Prostate gland (tissue), 2 donors: ENCODE measurements at places on chromosomes 13 and 19. TPM values are rescaled to one million over a fixed set of nuclear protein-coding genes. Genes with fewer than 3 reads are reported as not detected.

DNA sequence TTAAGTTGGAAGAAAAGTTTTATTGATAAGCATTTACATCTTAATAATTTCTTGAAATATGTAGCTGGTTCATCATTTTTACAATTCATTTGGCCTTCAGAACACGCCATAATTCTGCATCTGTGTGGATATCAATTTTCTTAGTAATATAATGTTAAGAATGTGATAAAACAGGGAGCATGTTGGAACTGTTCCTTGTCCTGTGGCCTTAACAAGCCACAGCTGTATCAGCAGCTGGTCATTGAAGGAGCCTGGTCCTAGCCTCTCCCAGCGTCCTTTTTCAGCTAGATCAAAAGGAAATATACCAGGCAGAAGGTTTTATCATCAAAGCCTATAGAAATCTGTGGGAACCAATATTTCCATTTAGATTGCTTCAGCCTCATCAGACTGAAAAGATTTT is 421.8 kb downstream of the SPRY2 start:
- no peak for DNase-seq

Gene RASAL3
- total RNA-seq: 2.8 TPM

DNA sequence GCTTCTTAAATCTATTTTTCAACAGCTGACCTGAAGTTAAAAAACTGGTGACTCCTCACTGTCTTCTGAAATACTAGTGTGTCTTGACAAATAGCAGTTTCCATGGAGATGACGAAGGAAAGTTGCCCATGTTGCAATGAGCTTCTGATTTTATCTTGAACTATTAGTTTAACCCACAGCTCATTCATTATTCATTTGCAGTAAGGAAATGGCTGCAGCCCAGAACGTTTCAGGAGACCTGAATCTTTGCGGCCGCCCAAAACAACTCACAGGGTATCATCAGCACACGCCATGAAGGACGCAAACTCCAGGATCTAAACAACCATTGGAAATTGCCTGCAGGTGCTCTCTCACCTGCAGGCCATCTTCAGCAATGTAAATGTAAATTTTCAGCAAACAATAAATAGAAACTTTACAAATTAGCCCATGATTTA is 142.5 kb downstream of the DCLK1 start:
- DNase-seq: no peak

Gene KIRREL2
- total RNA-seq: 1.2 TPM

DNA sequence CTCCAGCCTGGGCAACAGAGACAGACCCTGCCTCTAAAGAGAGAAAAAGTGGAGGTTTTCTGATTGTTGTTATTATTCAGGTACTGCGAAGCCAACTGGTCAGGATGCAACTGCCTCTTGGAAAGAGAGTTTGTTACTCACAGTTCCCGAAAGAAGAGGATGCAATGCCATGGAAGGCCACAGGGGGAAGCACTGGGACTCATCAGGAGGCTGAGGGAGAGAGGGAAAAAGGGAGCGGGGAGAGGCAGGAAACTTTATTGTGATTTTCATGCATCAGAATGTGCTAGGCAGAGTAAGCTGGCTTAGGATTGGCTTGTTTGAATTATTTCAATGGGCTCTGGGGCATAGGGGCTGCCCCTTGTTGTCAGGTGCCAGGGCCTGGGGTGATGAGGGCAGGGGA is 27.6 kb downstream of the MYO9B start:
- DNase-seq: no peak

GRCh38 chr13:40943073-40943472 is 76.0 kb downstream of the ELF1 start:
- DNase-seq: no peak

GRCh38 chr19:1752009-1752756 is 1.1 kb upstream of the ONECUT3 start:
- DNase-seq: no peak

DNA sequence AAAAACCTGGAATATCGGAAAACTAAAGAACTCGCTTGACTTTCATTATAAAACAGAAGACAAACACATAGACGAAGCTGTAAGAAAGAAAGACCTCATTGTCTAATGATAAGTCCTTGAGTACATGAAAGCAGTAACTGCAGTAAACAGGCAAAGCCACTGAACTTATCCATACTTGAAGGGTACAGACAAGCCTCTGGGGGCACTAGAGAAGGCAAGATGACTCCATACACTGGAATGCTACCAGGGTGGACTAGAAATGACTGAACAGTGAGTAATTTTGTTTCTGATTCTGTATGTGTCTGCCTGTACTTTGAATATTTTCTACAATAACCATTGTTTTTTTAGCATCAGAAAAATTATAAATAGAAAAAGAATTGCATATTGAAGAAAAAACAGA is 507.9 kb downstream of the UQCRFS1 start:
- DNase-seq: no peak

DNA sequence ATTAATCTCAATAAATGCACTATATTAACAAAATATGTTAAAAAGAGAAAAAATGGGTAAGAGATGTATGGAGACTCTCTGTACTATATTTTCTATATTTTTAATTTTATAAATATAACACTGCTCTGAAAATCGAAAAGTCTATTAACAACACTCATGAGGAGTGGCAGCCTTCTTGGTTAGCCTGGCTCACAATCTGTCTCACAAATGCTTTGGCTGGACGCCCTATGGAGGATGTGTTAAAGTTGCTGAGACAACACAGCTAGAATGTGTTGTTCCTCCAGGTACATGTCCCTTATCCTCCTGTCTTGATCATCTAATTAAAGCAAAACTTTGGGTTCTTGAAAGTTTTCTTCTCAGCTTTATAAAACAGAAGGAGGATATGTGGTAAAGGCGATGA is 396.6 kb upstream of the PCDH20 start:
- DNase-seq: no peak

GRCh38 chr19:10230173-10230860 is 814 bp downstream of the S1PR2 start:
- DNase-seq: no peak

- no peak for DNase-seq
Measured at GRCh38 chr19:38892841-38893240, 6.6 kb downstream of the SIRT2 start.

GRCh38 chr19:40585241-40585981 is 8.7 kb downstream of the SHKBP1 start:
- no peak for DNase-seq

DNA sequence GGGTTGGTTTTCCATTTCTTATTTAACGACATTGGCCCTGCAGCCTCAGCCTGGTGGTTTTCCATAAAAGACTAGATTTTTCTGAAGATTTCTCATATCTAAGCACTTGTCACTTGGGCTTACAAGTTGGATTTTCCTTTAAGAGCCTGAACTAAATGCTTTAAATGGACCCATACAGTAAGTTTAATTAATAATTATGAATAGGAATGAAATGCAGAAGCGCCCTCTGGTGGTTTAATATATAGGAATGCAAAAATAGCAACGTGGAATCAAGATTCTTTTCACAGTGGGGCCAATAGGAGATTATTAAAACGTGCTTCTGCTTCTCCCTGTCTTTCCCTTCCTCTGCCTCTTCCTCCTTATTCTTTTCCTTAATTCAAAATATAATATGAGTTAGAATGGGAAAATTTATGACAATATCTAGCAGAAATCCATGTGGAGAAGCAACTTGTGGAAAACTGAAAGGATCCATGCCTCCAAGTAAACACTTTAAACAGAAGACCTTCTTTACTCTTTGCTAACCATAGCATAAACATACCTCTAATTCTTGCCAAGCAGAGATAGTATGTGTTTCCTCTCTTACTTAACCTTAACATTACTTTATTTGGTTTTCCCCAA is 324.0 kb downstream of the GPC5 start:
- DNase-seq: no peak

- no peak for DNase-seq
Measured at GRCh38 chr13:25778365-25778764, 273.5 kb downstream of the SHISA2 start.

DNA sequence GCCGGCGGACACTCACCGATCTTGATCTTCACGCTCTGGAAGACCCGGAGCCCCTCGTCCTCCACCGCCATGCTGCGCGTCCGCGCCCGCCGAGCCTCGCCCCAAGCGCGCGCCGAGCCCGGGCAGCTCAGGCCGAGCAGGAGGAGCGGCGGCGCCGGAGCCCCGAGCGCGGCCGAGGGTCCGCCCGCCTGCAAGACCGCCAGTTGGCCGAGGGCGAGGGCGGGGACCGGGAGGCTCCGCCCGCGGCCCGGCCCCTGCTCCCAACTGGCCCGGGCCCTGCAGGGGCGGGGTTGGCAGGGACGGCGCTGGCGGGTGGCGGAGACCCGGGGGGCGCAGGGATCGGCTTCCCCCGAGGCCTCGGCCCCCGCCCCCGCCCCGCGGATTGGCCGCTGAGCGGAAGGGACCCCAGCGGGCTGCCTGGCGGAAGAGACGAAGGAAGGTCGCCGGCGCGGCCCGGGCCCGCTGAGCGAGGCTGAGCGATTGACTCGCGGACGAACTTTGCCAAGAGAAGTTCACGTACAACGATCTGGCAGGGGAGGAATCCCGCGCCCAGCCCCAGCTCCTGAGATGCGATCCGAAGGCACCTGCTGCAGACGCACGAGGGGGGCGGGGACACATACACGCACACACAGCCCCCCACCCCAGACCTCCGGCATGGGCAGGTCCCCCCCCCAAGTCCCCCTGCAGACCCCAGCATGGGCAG is at the start of gene RASA3:
RASA3 (minus strand) TSS at position 205 of the 703 bp plus-strand sequence; CDS start at position 71, 134 bp downstream.
- peak; percentile 61 for DNase-seq

Gene ZNF135
- total RNA-seq: 13.4 TPM

Gene GTF3A
- total RNA-seq: 142 TPM

Gene ZSCAN4
- total RNA-seq: not detected

Gene TUBA3C
- total RNA-seq: 87.1 TPM

- DNase-seq: no peak
Measured at GRCh38 chr19:49848938-49849337, 2.0 kb upstream of the PTOV1 start.

Gene ZNF20
- not detected for total RNA-seq

DNA sequence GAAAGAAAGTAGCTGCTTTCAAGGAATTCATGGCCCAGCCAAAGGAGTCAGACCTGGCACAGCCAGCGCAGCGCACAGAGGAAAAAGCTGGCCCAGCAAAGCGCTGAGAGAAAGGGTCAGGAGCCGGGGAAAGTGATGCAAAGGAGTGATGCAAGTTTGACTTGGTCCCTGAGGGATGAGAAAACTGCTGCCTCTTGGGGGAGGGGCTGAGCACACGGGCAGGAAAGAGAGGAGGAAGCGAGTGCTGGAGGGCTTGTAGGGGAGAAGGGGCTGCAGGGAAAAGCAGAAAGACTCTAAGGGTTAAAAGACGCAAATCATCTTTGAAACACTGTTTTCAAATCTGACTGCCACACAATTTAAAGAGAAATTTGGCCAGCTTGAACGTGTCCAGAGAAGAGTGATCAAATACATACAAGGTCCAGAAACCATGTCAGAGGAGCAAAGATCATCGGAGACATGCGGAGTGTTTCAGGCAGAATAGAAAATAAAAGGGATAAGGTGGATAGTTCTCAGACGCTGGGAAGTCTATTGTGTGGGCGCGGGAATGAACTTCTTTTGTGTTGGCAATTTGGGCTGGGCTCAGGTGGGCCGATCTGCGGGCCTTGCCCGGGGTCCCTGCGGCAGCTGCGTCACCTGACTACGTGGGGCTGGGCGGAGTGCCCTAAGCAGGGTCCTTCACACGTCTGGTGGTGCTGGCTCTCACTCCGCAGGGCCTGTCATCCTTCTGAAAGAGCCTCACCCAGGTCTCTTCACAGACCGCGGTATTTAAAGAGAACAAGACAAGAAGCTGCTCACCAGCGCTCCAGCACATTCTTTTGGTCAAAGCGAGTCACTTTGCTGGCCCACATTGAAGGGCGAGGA is 18.1 kb downstream of the N4BP2L1 start:
- DNase-seq: no peak

GRCh38 chr13:110525328-110526319 is 35.9 kb downstream of the RAB20 start:
- DNase-seq: no peak

DNA sequence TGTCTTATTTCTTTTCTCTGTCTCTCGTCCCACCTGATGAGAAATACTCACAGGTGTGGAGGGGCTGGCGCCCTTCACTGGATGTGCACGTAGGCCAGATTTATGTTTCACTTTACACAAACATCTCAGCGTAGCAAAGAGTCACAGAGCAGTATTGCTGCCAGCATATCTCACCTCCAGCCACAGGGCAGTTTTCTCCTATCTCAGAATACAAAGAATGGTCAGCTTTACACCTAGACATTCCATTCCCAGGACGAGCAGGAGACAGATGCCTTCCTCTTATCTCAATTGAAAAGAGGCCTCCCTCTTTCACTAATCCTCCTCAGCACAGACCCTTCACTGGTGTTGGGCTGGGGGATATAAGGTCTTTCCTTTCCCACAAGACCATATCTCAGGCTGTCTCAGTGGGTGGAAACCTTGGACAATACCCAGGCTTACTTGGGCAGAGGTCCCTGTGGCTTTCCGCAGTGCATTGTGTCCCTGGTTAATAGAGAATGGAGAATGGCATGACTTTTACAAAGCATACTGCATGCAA is 7.2 kb upstream of the ZNF611 start:
- no peak for DNase-seq

DNA sequence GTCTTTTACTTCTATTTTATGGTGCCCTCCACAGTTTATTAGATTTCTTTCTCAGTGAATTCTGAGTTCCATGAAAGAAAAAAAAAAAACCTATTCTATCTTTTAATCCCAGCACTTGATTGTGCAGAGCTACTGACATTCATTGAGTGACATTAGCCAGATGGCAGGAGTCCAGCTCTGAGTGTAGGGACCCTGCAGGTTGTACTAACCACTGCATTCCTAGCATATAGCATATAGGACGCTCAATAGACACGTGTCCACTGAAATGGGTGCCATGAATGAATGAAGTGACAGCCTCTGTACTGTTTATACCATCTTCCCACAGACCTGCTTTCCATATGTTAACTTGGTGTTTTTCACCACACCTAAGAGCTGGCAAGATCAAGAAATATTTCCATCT is 206.3 kb downstream of the RAP2A start:
- DNase-seq: no peak

Gene FUT1
- 2.1 TPM for total RNA-seq

DNA sequence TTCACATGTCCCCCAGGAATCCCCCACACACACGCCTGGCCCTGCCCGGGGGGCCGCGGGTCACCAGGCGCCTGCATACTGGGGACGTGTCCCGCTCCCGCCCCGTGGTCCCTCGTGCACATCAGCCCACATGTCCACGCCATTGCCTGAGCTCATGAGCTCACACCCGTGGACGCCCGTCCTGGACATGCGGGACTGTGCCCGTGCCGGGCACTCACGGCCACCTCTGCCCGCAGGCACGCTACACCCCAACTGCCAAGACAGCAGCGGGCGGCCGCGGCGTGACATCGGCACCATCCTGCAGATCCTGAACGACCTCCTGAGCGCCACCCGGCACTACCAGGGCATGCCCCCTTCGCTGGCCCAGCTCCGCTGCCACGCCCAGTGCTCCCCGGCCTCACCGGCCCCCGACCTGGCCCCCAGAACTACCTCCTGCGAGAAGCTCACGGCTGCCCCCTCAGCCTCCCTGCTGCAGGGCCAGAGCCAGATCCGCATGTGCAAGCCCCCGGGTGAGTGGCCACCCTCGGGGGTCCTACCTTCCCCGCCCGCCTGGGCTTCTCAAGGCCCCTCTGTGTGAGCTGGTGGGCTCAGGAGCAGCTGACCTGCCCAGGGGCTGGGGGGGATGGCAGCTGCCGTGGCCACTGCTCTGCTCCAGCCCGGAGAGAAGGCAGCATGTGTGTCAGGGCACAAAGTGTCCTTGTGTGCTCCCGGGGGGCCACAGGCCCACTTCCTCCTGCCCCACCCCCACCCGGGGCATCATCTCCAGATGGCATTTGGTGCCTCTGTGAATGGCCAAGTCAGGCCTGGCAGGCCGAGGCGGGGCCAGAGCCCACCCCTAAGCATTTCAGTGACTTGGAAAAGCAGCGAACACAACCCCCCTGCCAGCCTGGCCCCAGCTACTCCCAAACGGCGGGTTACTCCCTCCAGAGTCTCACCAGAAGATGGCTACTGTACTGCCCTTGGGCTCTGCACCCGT is 7.1 kb downstream of the MIDN start:
- no peak for DNase-seq
